ENCODE measurements at places on chromosomes 1 and 21. TPM values are rescaled to one million over a fixed set of nuclear protein-coding genes. Genes with fewer than 3 reads are reported as not detected.
A peak's percentile ranks its signal among the peaks of the same experiment; 100 is the strongest.

DNA sequence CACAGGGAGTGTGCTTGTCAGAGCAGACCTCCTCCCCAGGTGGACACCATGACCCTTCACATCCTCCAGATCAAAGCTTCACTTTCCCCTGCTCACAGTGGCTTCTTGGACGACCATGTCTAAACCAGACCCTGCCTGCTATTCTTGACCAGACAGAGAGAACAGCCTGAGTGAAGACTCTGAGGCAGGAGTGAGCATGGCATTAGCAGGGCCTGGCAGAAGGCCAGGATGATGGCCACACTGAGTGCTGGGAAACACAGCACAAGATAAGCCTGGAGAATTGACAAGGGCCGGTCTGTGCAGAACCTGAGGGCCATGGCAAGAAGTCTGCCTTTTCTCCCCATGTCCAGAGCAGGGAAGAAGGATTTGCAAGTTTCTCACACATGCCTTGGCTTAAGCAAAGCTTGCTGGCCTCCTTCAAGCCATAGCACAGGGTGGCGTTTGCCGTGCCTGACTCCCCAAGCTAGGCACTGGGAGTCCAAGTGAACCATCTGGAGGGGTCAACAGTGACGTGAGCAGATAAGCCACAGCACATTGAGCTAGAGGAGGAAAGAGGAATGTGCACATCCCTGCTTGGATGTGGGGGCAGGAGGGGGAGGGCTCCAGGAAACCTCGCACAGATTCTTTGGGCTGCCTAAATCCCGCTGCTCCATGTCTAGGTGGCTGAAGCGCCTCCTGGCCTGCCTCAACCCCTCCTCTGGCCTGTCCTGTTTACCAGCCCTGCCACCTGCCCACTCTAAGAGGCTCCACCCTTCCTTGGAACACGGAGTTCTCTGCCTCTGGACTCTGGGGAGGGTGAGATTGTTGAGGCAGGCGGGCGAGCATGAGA, 87.1 kb downstream of the CD58 start:
- peak; percentile 84 for DNase-seq

DNA sequence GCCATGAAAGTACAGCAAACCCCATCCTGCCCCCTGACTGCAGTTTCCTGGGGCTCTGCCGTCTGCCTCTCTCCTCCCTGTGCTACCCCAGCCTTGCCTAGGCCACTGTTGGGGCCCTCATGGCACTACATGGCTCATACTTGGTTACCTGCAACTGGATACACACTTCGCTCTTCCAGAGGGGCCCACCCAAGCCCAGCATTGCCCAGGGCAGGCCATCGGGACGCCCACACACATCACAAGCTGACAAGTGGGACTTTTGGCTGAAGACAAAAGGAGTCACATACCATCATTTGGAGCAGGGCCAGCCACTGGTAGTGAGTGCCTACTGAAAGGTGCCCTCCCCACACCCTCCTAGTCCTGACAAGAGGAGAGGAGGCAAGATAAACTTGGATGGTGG, 82.8 kb downstream of the CD247 start:
- DNase-seq, result no peak

DNA sequence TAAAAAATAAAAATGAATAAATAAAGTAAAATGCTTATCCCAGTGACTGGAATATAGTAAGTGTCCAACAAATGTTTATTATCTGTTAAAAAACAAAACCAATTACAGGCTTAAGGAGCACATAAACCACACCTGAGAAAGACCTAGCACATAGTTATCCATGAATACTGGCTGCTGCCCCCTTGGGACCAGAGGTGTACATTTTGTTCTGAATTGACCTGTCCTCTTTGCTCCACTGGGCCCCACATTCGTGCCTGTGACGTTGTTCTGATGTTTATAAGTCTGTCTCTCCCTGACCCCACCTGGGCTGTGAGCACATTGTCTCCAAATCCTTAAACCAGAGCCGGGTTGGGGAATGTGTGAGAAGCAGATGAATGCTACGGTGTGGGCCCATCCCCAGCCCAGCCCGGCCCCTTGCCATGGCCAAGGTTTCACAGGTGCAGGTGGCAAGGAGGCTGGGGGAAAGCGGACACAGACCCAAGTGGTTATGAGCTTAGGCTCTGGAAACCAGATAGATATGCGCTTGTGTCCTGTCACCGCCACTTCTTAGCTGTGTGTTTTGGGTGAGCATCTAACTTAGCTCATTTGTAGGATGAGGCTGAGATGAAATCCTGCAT, 29.1 kb downstream of the OPRD1 start:
- DNase-seq, result no peak

- no peak for DNase-seq
Observed at GRCh38 chr1:172916116-172916515, 134.6 kb downstream of the TNFSF18 start.

Gene WLS
- 75.5 TPM for polyA plus RNA-seq

GRCh38 chr1:208393826-208394225, 149.6 kb upstream of the PLXNA2 start:
- no peak for DNase-seq
